ENCODE measurements at places on chromosomes 5 and 9.

DNA sequence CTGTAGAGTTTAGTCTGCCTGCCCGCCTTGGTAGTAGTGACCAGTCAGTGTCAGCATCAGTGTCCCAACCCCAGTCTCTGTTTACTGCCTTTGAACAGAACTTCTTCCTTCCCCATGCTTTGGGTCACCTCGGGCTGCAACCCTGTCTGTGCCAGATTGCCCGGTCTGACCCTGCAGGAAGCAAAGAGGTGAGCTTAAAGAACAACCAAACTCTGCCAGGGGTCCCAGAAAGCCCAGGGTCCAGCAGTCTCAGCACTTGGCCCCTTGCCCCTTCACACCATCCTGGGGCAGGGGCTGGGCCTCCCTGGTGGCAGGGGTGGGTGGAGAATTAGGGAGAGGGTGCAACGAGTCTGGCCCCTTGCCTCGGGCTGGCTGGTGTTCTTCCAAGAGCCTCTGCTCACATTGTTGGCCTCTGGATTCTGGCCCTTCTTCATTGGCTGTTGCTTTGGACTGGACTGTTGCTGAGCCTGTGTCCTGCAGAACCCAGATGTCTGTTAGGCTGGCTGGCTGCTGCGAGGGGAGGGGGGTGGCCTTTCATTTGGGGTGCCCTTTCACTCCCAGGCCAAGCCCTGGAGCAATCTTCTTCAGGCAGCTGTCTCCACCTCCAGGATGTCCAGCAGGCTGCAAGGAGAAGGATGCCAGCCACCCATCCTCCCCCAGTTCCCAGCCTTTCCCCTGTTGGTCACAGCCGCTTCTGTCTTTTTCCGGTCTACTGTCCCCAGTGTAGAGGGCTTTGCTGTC is 51.2 kb downstream of the SAR1B start:
- DNase-seq = no peak

DNA sequence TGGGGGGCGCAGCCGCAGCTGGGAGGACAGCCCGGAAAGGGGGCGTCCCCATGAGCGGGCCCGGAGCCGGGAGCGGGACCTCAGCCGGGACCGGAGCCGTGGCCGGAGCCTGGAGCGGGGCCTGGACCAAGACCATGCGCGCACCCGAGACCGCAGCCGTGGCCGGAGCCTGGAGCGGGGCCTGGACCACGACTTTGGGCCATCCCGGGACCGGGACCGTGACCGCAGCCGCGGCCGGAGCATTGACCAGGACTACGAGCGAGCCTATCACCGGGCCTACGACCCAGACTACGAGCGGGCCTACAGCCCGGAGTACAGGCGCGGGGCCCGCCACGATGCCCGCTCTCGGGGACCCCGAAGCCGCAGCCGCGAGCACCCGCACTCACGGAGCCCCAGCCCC is 47.0 kb downstream of the TJP2 start:
- DNase-seq = no peak

- DNase-seq = no peak
Measured at GRCh38 chr5:35229076-35230037, 930 bp downstream of the PRLR start.

- DNase-seq = no peak
Measured at GRCh38 chr9:96161819-96162218, 140.2 kb downstream of the HSD17B3 start.

DNA sequence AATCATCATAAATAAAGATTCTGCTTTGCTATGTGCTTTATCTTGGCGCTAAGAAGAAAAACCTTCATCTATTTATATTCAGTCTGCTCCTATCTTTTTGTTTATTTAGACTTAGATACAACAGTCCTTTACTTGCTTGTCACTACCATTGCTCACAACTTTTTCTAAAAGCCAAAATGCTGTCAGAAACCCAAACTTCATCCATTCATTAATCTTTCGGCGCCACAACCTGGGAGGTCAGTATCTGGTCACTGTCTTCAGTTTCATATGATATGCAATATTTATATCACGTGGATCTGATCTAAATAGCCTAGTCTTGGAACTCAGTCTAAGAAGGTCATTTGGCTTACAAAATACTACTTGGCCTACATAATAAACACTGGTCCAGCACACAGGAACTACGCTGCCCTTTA is 159.3 kb upstream of the TARS1 start:
- no peak for DNase-seq

DNA sequence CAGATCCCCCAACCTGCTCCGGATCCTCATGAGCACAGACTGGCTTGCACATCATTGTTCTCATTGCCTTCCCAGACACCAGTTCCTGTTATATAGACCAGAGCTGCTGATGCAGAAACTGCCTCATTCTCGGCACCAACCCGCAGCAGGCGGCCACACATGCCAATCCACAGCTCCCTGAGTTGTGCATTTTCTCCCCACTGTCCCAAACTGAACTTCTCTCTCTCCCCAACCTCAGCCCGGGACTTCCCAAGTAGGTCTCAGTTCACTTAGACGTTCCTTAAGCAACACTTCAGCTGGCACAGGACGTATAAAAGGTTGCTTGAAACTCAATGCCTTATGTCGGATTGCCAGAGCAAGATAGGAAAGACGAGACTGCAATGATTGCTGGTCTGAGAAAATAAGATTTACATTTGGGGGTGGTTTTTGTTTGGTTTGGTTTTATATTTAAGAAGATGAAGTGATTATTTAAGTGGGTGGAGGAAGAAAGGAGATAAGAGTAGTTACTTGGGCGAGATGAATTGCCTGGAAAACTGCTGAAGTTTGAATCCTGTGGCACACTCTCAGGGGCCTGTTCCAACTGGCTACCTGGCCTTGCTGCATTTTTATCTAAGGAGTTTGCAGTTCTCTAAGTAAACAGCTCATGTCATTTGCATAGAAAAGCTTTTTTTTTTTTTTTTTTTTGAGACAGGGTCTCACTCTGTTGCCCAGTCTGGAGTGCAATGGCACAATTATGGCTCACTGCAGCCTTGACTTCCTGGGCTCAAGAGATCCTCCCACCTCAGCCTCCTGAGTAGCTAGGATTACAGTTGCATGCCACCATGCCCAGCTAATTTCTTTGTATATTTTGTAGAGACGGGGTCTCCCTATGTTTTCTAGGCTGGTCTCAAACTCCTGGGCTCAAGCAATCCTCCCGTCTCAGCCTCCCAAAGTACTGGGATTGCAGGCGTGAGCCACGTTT is 155.4 kb downstream of the GOLPH3 start:
- DNase-seq = no peak

GRCh38 chr9:124299515-124300090 is 41.9 kb downstream of the NEK6 start:
- no peak for DNase-seq

DNA sequence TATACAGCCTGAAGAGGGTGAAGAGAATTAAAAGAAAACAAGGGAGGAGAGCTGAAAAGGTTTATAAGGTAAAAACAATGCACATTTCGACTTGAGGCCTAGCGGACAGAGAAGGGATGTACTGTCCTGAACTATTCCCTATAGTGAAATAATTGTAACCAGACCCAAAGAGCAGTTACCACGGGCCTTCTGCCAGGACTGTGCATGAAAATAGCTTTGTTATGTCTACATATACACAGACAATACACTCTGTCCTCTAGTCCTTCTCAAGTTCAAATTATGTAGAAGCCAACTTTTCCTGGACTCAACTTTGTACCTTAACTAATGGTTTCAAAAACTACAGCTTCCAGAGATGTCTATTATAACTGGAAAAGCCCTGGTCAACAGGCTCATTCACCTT is 223.7 kb downstream of the PCSK5 start:
- no peak for DNase-seq

GRCh38 chr5:82813861-82814260 is 263.3 kb downstream of the TMEM167A start:
- no peak for DNase-seq

DNA sequence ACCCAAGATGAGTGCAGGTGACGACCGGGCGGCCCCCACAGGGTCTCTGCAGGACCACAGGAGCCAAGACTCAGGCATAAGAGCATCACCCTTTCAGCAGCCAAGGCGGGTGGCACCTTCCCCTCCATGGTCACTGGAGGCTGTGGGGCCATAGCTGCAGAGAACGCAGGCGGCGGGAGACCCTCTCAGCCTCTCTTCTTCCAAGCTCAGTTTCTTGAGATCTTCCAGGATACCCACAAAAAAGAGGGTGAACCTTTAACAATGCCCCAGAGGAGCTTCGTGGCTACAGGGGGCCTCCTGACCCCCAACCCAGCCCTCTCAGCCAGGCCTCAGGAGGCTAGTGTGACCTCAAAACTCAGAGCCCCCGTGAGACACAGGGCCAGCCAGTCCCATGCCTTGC is 5.8 kb upstream of the TBC1D9B start:
- no peak for DNase-seq

DNA sequence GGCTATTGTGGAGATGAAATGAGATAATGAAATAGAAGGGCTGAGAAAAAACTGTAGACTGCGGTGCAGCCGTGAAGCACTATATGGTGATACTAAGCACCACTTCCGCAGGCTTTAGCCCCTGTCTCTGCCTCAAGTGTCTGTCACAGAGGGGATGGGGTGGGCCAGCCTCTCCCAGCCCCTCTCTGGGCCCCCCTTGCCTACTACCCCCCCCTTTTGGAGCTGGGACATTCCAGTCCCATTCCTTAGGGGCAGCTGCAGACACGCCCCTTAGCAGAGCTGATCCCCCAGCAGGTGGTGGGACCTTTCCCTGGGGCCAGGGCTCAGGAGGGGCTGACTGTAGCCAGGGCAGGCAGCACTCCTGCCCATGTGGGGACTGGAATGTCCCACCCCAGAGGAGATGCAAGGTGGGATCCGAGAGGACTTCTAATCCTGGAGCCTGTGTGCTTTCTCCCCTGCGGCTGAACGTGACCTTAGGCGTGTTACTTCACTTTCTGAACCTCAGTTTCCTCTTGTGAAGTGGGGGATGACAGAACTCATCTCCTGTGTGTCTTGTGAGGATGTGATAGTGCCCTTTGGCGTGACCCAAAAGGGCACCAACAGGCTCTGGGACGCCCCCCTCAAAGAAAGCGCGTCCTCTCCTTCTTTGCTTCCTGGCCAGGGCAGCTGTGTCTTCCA is 1.9 kb downstream of the N4BP3 start:
- no peak for DNase-seq

- DNase-seq = peak; percentile 43
Measured at GRCh38 chr9:93826209-93826608, 128.9 kb downstream of the BARX1 start.

DNA sequence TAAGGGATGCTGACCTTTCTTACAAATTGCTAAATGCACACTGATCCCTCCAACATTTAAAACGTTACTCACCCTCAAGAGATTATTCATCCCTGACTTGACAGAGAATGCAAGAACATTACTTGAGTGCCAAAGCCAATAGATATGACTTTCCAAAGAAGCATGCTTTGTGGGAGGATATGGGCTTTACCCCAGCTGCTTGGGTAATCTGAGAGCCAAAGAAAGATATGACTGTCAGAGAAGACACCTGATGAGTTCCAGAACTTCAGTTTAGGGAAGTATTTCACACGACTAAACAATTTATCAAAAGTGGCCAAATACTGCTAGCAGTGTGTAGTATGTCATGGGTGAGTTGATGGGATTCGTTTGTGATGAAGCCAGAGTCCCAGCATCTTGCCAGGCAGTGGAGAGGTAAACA is 7.4 kb upstream of the SPDL1 start:
- no peak for DNase-seq

GRCh38 chr9:80090317-80090716 is 518.6 kb downstream of the TLE4 start:
- DNase-seq = no peak

- DNase-seq = no peak
Measured at GRCh38 chr9:131848570-131849160, 108.8 kb upstream of the RAPGEF1 start.

- no peak for DNase-seq
Measured at GRCh38 chr9:13383216-13383615, 103.7 kb upstream of the MPDZ start.

- no peak for DNase-seq
Measured at GRCh38 chr9:25461416-25461815, 216.8 kb downstream of the TUSC1 start.

DNA sequence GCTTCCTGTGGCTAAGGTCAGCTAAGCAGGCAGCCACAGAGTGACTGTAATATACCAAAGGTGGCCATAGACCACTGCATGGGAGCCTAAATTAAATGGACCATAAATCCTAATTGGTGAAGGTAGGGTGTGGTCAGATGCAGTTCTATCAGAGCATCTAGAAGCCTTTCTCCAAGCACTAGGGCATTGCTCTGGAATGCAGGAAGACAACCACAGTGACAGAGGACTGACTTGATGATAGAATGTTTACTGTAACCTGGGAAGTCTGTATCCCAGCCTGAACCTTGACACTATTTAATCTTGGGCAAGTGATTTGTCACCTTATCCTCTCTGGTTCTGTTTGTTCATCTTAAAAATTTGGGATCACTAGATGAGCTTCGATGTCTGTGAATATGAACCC is 2.3 kb downstream of the FBXO38 start:
- DNase-seq = no peak

GRCh38 chr5:14685757-14686156 is 21.2 kb downstream of the OTULIN start:
- DNase-seq = peak; percentile 41

DNA sequence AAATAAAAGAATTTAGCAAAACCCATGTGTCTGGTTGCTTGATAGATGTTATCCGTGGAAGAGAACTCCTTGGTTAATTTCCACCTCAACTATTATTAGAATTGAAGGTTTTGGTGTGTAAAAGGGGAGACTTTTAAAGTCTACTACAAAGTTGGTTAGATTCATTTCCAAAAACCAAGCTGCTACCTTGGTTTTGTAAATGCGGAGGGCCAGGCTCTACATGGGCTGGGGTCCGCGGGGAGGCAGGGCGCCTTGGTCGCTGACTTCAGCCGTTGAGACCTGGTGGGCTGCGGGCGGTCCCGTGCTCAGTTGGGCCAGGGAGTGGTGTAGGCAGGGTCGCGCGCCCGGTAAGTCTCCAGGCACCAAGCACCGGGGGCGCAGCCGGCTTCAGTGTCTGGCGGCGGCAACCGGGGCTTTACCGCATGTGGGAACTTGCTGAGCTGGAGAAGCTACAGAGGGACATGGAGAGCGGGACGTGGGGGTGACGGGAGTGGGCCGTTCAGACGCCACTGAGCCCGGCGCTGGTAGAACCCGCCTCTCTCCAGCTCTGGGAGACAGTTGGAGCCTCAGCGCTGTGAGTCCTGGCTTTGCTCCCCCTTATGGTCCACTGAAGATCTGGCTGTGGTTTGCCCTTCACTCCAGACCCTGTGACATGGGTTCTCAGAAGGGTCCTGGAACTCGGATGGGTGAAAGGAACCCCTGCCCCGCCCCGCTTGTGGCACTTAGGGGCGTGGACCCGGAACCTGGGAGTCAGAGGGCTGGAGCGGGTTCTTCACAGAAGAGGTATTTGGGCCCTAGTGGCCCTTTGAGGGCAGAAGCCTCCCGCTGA is 11.8 kb downstream of the NR2F1 start:
- DNase-seq = no peak

- DNase-seq = no peak
Measured at GRCh38 chr5:43390471-43390870, 21.7 kb downstream of the CCL28 start.

DNA sequence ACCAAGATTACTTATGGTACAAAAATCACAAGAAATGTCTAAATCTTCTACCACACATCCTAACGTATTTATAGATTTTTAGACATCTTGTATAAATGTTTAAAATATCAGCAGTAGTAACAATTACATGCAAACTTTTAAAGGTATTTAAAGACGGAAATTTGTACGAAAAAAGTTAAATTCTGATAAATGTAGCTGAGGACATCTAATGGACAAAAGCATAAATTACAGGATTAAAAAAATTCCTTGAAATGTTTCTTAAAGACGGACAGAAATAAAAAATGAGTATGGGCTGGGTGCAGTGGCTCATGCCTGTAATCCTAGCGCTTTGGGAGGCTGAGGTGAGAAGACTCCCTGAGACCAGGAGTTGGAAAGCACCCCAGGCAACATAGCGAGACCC is 15.8 kb downstream of the ERCC8 start:
- no peak for DNase-seq

- DNase-seq = no peak
Measured at GRCh38 chr5:74149395-74149794, 491.1 kb downstream of the ENC1 start.
